Activated CD4-positive, alpha-beta T cell treated with anti-CD3 and anti-CD28 coated beads, Interleukin-2, amount 10 ng/mL, durations not matched to agents 24 days and 14 days (primary cell): ENCODE measurements at places on chromosomes 6 and 20.
A peak's percentile ranks its signal among the peaks of the same experiment; 100 is the strongest.

DNA sequence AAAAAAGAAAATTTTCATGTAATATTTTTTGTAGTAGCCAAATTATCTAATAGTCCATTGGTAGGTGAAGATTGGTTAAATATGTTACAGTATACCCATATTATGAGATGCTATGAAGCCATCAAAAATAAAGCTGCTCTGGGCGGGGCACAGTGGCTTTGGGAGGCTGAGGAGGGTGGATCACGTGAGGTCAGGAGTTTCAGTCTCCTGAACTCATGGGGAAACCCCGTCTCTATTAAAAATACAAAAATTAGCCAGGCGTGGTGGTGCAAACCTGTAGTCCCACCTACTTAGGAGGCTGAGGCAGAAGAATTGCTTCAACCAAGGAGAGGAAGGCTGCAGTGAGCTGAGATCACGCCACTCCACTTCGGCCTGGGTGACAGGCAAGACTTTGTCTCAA, 360.5 kb downstream of the KIF16B start:
- DNase-seq = no peak

DNA sequence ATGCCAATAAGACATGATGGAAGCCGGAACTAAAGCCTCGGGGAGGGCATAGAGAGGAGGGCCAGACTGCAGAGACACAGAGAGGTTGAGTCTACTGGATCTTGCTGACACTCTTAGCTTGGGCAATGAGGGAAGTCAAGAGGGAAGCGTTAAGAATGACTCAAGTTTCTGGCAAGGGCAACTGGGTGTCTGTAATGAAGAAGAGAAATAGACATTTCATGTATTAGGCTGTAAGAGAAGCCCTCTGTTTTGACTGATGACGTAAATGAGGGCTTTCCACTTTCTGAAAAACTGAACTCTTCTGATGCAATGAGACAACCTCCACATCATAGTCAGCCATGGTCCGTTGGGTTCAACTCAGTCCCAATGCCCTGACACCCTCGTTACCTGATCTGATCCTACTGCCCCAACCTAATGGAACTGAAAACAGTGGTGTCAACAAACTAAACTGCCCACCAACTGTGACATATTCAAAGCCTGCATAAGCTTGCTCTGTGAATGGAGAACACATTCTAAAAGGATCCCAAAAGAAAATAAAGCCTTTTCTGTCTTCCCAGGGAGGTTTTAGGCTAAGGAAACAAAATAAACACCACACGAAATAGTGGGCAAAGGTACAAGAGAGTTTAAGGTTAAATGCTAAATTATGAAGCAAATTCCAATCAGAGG, 45.8 kb upstream of the PNRC1 start:
- no peak for DNase-seq

- DNase-seq = no peak
Observed at GRCh38 chr20:36312724-36313441, 6.7 kb downstream of the DLGAP4 start.

DNA sequence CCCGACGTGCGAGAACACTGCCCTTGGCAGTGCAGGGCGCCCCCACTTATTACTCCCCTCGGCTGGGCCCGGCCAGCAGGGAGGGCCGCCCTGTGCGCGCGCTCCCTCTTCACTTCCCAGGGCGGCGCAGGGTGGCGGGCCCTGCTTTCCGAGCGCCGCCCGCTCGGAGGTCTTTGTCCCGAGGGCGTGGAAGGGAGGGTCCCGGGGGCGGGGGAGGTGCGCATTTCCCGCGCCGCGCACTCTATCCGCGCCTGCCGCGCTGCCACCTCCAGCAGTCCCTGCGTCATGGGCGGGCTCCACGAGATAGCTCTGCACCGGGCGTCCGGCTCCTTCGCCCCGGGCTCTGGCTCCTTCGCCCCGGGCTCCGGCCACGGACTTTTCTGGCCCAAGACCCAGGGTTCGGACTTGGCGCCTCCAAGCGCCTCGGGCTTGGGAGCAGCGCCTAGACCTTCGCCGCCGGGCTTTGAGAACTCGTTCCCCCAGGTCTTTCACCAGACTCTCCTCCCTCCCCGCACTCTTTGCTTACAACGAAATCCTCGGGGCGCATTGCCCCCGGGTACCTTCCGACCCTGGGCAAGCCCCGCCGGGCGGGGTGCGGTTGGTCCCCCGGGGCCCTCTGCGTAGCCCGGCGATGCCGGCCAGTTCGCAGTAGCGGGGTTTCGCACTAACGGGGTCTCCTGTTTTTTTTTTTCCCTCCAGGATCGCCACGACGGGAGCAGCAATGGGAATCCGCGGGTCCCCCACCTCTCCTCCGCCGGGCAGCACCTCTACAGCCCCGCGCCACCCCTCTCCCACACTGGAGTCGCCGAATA, 1.6 kb downstream of the TFAP2C start:
- peak; percentile 54 for DNase-seq

DNA sequence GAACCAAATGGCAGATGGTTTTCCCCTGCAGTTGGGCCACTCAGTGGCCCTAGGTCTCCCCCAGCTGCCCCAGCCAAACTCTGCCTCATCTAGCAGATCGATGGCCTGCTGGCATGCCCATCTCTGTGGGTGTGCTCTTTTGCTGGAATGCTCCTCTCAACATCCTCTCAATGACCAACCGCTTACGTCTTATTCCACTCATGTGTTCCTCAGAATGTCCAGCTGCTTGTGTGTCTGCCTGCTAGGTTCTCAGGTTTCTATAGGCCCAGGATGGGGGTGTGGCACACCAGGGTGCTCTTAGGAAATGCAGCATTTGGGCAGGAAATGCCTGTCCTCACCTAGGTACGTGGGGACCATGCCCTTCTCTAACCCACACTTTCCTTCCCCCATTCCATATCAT, 509.9 kb upstream of the SYNCRIP start:
- no peak for DNase-seq

- DNase-seq = no peak
Observed at GRCh38 chr6:95815389-95816056, 200.3 kb upstream of the FUT9 start.

DNA sequence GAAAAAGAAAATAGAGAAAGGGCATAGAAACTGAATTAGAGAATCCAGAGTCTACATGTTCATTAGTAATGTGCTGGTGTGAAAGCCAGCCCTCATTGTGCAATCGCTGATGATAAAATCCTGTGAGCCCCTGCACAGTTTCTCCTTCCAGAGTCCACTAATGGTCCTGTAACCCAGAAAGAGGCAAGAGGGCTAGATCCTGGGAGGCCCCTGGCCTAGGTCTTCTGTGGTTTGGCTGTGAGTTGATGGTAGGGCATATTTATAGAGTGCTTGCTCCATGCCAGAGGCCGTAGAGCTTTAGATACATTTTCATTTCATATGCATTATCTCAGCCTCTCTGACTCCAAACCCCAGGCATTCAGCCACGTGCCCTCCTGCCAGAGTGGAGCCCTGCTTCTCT, 94.9 kb upstream of the MTHFD1L start:
- DNase-seq = no peak

GRCh38 chr6:62037445-62037844, 248.6 kb downstream of the KHDRBS2 start:
- no peak for DNase-seq

DNA sequence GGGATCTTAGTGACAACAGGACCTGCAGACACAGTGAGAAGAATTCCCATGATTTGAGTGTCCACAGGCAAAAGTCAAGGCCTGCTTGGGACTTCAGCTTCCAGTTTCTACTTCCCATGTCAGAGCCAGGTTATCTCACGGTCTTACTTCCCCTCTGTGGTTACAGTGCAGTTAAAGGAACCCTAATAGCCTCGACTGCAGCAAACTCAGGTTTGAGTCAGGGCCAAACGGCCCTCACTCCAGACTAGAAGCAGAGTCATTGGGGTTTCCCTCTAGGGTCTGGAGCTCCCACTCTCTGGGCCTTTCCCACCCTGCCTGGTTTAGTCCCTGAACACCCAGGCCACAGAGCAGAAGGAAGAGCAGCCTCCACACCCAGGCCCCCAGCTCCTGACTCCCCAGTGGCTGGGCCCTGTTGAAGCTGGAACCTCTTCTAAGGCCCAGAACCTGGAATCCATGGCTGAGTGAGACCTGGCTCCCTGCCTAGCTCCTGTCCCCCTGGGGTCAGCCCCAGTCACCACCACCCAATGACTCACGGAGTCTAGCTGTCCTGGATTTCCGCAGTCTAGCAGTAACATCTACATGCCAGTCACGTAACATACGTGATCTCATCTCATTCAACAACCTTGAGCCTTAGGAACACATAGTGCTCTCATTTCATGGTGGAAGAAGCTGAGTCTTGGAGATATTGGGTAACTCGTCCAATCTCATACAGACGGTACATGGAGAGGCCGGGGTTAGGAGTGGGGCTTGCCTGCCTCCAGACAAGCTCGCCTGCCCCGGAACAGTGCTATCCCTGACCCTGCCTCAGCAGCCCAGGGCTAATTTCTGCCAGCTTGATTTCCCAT, 9.2 kb upstream of the GHRH start:
- DNase-seq = no peak

GRCh38 chr6:15316754-15317153, 70.9 kb downstream of the JARID2 start:
- DNase-seq = no peak

DNA sequence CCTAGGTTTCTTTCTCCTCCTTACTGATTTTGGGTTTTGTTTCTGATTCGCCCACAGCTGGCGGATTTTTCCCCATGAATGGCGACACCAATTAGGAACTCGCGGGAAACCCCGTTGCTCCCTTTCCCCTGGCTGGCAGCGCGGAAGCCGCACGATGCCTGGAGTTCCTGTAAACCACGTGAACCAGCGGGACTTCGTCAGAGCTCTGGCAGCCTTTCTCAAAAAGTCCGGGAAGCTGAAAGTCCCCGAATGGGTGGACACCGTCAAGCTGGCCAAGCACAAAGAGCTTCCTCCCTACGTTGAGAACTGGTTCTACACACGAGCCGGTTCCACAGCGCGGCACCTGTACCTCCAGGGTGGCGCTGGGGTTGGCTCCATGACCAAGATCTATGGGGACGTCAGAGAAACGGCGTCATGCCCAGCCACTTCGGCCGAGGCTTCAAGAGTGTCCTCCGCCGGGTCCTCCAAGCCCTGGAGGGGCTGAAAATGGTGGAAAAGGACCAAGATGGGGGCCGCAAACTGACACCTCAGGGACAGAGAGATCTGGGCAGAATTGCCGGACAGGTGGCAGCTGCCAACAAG, 3.2 kb upstream of the SEC23B start:
- no peak for DNase-seq

GRCh38 chr6:14559746-14560536, 442.4 kb downstream of the CD83 start:
- DNase-seq = no peak

DNA sequence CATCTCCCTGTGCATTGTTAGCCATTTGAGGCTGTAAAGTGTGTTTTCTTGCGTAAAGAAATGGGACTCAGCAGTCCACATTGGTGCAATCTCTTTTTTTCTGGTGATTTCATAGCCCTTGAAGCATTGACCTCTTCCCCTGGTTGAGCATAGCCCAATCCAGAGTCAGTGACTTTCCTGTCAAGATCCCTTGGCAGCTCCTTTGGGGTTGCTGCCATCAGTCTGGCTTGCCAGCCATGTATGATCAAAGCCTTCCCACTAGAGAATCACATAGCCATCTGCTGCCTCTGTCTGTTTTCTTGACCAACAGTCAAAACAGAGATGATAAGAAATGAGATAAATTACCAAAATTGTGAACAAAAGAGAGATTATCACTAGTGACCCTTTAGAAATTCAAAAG, 19.6 kb downstream of the HLA-A start:
- DNase-seq = no peak

DNA sequence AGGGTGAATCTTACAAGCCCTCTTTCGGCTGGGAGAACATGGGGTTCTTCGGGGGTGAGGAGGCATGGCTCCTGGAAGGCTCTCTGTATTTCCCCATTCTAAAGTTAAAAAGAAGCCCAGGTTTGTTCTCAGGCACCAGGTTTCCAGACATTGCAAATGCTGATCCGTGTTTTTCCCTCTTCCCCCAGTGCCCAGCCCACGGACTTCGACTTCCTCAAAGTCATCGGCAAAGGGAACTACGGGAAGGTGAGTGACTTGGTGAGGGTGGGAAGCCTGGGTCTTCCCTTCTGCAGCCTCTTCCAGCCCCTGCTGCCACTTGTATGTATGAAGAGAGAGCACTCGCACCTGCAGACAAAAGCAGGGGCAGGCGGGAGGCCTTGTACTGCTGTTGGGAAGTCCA, 8.7 kb downstream of the SGK2 start:
- DNase-seq = no peak

DNA sequence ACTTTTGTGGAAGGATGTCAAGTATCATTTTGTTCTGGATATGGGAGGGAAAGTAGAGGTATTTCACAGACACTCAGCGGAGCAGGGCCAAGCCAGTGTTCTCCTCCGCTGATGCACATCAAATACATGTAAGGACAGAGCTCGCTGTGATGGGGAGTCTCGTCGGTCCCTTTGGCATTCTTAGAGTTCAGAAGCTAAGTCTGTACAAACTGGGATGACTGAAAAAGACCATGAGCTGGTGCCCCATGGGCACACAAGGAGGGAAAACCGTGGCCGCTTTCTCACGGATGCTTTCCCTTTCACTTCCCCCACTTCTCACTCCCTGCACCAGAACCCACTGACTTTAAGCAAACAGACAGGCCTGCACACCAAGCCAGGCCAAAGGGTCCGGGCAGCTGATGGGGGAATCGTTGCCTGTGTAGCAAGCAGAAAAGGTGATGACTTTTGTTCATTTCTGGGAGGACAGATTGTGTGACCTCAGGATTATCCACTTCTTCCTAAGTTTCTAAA, 27.7 kb upstream of the MPC1 start:
- DNase-seq = no peak

- DNase-seq = no peak
Observed at GRCh38 chr6:116386581-116387299, 16.0 kb downstream of the DSE start.

DNA sequence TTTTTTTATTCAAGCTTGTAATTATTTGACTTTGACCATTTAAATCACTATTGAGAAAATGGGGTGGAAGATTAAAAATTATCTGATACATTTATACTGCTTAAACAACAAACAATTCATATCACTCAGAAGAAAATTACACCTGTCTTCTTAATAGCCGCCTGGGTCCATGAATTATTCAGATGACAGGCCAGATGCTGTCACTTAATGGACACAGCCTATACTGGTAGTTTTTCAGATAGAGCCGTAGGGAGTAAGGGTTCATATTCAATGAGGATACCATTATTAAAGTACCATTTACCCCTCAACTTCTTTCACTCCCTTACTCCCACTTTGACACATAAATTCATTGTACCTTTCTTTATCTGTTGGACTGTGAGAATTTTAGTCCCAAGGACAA, 1193.4 kb upstream of the MAP3K7 start:
- no peak for DNase-seq

DNA sequence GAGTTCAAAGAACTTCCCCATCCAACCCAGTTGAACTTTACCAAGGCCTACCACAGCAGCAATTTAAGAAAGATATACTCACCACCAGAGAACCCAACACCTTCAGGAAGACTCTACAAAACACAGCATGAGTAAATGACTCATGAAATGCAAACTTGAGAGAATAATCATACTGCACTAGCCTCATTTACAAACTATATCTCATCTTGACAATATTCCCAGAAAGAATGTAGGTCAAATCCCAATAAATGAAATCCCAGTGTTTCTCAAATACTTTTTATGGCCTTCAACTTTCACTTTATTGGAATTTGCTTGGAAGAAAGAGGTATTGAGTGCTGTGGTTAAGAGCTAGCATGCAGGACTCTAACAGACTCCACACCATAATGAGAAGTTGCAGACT, 60.0 kb downstream of the FYN start:
- DNase-seq = peak; percentile 57

- peak; percentile 61 for DNase-seq
Observed at GRCh38 chr6:87483929-87484328, 11.2 kb downstream of the SLC35A1 start.
